ENCODE measurements at places on chromosomes 4 and X.

- no peak for DNase-seq
These were observed 37.4 kb upstream of the PACRGL start for GRCh38 chr4:20662851-20663250.

GRCh38 chr4:76570141-76570973 lies 135.3 kb downstream of the SHROOM3 start:
- DNase-seq: peak; percentile 73

- peak; percentile 17 for DNase-seq
These were observed 614 bp downstream of the BEX3 start for GRCh38 chrX:103376979-103377324.

DNA sequence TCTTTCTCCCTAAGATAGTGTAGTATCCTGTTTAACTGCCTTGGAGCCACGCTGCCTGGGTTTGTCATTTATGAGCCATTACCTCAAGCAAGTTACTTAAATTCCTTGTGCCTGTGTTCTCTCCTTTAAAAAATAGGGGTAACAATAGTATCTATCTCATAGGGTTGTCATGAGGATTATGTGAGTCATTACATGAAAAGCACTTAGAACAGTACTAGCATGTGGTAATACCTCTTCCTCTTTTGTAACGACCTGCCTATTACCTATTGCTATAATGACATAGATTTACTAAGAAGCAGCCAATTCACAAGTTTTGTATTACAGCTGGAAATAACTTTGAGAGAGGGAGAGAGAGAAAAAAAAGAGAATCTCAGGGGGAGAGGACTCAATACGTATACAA lies 834.7 kb downstream of the RAPGEF2 start:
- DNase-seq: no peak

GRCh38 chr4:155610143-155610542 lies 56.5 kb upstream of the GUCY1A1 start:
- no peak for DNase-seq

- DNase-seq: no peak
These were observed 6.2 kb upstream of the SETD7 start for GRCh38 chr4:139562067-139562684.

DNA sequence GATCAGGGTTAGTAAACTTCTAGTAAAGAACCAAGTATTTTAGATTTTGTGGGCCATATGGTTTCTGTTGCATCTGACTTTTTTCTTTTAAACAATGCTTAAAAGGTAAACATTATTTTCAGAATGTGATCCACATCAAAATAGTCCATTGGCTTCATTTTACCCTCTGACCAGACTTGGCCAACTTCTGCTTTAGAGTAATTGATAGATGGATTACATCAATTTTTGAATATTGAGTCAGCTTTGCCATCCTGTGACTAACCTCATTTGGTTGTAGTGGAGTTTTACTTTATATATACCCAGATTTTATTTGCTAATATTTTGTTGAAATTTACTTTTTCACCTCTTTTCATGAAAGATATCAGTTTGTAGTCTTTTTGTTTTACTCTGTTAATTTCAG lies 559.8 kb downstream of the TLL1 start:
- no peak for DNase-seq

GRCh38 chrX:98607739-98608138 lies 1724.0 kb downstream of the RPA4 start:
- no peak for DNase-seq

DNA sequence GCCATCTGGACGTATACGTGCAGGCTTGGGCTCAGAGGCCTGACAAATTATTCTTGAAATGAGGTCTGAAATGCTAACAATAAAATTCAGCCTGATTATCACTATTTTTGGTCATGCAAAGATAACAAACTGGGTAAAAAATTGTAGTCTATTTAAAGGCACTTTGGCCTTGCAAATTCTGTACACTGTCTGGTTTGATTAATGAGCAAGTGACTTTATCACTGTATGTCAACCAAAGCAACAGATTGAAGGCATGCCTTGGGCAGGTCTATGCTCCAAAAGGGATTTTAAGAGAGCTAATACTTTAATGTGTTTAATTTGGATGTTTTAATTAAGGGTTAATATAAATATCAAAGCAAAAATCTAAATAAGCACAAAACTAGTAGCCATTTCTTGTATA lies 1034.9 kb upstream of the GRID2 start:
- no peak for DNase-seq

DNA sequence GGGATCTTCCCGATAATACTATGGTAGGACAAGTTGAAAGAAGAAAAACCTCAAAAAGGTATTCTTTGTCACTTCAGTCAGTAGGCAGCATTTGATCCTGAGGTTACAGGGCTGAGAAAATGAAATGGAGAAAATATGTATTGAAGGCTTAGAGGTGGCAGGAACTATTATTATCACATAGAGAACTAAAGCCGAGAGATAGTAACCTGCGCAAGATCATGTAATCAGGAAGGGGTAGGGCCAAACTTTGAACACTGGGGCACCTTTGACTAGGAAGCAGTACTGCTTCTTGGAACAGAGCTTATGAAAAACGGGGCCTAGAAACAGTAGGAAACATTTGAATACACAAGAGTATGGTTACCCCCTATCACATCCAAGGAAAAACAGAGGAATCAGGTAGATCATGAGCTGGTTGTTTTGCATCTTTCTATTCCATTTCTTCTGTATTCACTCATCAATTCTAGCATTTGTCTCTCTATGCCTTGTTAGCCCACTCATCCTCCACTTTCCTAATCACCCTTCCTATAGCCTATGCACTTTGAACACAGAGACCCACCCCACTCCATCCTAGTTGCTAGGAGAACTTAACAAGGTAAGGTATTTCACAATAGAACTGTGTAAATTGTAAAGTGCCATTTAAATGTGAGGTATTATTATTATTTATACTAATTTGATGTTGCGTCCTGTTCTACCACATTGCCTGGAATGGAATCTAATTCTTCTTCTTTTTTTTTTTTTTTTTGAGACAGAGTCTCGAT lies 34.6 kb upstream of the SLC9A7 start:
- no peak for DNase-seq

DNA sequence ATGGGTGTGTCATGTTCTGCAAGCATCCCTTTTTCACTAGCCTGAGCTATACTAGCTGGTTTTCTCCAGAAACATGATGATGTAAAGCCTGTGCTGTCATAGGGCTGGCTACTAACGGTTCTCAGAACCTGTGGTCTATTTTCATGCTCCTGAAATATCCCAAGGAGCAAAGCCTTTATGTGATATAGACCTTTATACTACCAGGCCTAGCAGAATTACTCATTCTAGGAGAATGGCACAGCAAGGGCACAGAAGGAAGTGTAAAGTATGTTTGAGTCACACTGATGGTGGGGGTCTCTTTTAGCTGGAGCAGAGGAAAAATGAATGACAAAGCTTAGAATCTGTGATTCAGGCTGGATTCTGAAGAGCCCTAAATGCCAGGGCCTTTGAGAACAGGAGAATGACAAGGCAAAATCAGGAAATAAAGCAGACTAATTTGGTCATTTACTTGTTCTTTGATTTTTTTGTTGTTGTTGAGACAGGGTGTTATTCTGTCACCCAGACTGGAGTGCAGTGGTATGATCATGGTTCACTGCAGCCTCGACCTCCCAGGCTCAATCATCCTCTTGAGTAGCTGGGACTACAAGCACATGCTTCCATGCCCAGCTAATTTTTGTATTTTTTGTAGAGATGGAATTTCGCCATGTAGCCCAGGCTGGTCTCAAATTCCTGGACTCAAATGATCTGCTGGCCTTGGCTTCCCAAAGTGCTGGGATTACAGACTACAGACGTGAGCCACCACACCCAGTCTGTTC lies 11.8 kb downstream of the TCEAL1 start:
- DNase-seq: no peak

DNA sequence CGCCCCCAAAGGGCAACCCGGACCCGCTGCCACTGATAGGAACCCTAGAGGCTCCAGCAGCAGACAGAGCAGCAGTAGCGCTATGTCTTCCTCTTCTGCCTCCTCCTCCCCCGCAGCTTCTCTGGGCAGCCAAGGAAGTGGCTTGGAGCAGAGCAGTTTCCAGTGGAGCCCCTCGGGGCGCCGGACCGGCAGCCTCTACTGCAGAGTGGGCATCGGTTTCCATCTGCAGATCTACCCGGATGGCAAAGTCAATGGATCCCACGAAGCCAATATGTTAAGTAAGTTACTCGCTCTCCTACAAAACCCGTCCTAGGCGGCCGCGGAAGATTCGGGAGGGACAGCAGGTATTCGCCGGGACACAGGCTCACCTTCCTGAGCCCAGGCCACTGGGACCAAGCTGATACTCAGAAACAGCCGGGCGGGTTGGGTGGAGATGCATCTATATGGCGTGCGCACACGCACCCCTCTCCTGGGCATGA lies 477 bp downstream of the FGF5 start:
- no peak for DNase-seq

DNA sequence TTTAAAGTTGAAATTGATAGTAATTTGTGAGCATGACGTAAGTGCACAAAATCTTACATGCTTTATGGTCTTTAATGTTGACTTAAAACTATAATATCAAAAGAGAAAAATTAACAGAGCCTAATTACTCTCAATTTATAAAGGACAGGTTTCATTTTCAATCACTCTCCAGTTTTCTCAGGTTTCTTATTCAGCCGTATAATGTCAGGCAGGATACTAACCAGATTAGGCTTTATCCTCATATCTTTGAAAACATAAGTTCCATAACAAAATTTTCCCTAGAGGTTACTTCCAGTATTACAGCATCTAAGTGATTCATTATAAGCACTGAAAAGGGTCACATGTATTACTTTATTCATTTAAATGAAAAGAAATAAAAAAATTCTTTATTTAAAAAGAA lies 492.1 kb downstream of the PACRGL start:
- DNase-seq: no peak

DNA sequence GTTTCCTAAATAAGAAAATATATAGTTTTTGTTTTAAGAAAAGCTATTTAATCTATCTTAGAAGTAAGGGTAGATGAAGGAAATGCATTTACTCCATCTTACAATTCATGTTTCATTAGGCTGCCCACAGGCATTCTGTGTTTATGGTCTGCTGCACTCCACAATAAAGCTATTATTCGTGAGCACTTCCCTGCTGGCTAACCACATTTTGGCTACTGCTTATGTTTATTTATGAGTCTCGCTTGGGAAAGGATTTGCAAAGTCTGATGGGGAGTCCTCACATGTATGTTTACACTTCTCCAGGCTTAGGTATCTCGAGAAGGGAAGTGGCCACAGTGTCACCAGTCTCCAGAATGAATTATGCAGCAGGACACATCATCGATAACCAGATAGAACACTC lies 260.8 kb upstream of the VCX start:
- DNase-seq: no peak

DNA sequence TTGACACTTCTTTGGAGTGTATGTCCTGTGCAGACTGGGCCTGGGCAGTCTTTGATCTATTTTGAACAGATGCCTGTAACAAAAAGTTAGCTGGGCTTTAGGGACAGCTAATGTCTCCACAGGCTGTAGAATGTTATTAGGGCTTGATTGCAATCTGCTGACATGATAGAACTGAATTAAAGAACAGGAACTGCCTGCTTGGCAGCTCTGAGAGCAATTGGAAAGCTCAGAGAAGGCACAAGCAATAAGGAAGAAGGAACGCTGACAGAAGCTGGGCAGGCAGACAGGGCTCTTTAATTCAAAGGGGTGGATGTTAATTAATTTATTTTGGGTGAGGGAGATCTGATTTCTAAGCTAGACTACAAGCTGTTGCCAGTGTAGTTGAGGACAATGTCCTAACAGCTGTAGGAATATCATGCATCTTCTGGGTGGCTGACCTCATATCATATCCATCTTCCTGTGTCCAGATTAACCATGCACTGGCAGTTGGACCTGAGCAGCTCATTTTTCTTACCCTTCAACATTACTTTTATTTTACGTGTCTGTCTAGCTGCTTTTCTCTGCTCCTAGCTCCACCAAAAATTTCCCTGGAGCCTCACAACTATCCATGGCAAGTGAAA lies 20.7 kb upstream of the GRXCR1 start:
- no peak for DNase-seq

Data from Caco-2 (cell line).